ENCODE measurements at places on chromosomes 3 and 15.

GRCh38 chr3:147397875-147398812, 8.2 kb downstream of the ZIC4 start:
- DNase-seq: no peak

DNA sequence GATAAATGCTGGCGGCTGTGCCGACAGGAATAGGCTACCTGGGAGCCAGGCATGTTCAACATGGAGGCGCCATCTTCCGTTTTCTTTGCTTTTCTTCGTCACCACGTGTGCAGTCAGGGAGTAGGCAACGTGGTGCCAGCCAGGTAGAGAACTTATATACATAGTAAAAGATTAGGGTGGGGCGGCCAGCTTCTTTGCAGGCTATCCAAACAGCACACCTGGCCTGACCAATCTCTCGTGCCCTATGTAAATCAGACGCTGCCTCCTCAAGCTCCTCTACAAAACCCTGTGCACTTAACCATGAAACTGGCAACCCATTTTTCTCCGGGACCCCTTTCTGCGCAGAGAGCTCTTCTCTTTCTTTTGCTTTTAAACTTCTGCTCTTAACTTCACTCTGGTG, 28.6 kb upstream of the OR5K4 start:
- DNase-seq: no peak

DNA sequence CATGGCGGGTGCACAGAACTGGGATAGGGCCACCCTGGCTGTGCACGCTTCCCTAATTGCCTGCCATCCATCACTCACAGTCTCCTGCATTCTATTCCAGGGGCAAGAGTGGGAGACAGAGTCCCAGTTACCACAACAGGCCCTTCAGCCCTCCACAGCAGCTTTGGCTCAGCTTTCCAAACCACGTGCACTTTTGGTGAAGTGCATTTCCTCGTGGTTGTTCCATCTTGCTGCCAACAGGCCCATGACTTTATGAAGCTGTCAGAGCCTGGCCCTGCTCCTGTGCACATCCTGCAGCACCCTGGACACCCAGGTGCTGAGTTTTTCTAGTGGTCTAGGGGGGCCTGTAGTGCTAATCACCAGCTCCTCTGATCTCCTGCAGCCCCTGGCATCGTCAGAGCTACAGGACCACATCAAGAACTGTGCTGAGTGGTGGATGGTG, 110.2 kb downstream of the ADCY5 start:
- DNase-seq: no peak

DNA sequence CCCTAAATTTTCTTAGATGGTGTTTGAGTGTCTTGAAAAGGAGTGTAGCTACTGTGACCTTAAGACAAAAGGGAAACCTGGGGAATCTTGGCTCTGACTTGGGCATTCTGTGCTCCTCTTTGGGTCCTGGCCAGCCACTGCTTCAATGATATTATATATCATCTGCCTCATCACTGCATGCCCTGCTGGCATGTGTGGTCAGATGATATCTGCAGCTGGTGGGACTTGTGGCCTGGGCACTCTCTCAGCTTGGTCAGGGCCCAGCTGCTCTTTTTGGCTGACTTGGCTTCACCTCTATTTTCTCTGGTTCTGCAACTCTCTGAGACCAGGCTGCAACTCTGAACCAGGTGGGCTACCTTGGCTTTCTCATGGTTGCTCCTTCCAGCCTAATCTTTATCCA, 446.1 kb upstream of the RARB start:
- DNase-seq: no peak

GRCh38 chr15:29129926-29130325, 139.7 kb downstream of the NSMCE3 start:
- DNase-seq: no peak

GRCh38 chr3:28907616-28908015, 373.3 kb upstream of the RBMS3 start:
- no peak for DNase-seq

DNA sequence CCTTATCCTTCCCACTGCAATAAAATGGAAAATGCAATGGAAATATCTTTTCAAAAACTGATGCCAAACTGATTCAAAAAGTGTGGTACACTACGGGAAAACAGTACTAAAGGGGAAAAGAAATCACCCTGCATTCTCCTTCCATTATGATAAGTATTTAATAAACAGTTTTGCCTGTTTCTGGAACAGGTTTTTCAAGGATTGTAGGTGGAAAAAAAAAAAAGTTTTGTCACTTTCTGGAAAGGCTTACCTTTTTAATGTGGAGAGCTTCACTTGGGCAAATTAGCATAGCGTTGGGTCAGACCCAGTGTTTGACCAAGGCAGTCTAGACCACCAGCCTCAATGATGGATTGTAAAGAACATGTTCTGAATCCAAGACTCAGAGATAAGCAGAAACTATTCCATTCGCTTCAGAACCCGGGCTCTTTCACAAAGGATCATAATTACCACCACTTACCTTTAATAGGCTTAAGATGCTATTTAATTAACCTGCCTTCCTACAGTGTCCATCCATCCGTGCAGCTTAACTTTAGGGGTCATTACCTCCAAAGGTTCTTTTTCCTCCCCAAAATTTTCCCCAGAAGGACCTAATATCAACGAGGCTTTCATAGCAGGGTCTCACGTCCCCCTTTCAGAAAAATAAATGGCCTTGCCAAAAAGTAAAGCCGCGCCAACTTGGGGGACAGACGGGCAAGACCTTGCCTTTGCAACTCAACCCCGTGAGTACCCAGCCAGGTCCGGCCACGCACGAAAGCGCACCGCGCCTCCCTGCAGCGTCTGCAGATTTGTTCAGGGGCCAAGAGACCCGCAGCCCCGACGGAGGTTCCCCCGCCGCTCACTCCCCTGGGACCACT, 1.0 kb downstream of the DCBLD2 start:
- DNase-seq: no peak

DNA sequence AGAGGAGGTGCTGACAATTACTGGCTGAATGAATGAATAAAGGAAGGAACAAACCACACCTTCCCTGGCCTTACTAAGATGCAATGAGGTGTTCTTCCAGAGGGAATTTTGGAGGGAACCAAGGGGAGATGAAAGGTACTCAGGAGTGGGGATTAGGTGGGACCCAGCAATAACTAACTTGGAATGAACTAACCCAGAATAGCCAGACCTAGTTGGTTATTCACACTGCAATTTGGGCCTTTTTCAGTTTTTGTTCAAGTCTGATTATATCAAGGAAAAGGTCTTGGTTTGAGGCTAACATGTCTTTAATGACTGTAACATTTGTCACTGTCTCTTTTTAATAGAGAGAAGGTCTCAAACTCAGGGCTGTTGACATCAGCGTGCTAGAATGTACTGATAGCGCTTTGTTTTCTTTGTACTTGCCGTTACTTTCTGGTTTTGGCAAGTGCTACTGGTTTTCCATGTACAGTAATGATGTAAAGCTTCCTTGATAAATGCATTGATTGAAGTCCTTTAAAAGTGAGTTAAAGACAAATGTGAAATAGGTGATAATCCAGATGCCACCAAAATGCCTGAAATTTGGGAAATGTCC, 3.2 kb upstream of the PLXND1 start:
- DNase-seq: no peak

DNA sequence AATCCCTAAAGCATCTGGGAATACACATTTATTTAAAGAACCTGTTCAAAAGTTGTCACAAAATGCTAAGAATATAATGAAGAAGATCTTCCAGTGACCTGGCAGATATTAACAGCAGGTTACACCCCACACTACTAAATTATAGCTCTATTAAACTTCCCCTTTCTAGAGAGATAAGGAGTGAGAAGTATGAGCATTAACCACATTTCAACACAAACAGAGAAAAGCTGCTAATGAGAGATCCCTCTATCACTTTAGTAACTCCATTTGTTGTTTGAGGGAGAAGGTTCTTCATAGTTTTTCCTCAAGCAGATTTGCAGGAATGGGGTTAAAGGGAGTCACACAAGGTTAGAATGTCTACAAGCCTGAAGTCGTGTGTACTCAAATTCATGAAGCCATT, 3.6 kb downstream of the COL8A1 start:
- DNase-seq: no peak

GRCh38 chr15:70289191-70289955, 191.7 kb upstream of the TLE3 start:
- no peak for DNase-seq

GRCh38 chr15:42533246-42533645, 15.3 kb downstream of the LRRC57 start:
- DNase-seq: no peak

DNA sequence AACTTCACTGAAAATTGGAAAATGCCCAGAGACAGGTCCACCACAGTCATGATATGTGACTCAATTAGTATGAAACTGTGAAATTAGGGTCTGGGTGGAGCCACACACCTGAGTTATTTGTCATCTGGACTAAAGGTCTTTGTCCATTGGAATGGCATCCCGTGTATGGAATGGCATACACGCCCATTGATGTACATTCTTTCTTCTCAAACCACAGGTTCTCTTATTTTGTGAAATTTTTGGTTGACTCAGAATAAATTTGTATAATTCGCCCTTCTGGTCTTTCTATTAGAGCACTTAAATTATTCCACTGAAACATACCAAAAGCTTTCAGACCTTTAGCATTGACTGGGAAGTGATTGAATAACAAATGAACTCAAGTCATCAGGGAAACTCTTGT, 66.8 kb upstream of the UBE2E1 start:
- DNase-seq: no peak

DNA sequence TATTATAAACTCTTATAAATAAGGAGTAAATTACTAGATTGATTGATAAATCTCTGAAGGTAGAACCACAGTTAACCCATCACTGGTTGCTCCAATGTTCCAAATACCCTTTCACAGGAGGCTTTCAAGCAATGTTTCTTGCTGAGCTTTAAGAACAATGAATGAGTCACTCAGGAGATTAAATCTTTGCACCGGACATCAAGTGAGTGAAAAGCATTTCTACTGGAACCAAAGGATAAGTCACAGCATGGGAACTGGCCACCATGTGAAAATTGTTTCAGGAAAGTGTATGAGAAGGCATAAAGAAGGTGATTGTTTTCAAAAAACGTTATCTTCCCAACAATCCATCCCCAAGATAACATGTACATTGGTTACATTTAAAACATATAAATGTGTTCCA, 90.6 kb downstream of the CNTN3 start:
- no peak for DNase-seq

DNA sequence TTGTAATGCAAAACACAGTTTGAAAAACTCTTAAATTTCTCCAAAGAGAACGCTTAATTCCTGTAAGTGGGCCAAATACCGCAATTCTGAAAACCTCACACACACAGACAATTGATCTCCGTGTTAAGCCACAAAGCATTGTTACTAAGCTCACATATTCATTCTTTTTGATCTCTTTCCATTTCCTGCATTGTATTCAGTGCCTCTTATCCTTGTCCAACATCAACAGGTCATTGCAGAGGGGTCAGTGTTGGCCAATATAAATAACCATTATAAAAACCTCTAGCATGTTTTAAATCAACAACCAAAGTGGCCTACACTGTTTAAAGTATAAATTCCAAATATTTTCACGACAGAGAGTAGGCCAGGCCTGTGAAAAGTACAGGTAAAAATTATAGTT, 171.1 kb downstream of the PDZRN3 start:
- no peak for DNase-seq

DNA sequence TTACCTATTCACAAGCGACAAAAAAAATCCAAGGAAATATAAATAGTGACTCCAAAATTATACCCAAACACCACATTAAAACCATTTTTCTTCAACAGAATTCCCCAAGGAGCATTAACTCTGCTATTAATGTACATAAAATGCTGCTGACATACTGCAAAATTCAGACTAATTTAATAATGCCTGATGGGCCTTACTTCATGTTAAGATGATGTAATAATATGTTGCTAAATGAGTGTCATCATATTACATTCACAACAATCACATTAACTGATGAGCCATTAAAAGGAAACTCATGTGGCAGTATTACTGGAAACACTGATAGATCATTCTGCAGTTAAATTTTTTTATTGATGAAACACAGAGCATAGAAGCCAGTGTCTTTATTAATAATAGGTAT, 204.9 kb upstream of the CGNL1 start:
- no peak for DNase-seq

- DNase-seq: no peak
Observed at GRCh38 chr15:35723852-35724251, 177.9 kb upstream of the DPH6 start.

DNA sequence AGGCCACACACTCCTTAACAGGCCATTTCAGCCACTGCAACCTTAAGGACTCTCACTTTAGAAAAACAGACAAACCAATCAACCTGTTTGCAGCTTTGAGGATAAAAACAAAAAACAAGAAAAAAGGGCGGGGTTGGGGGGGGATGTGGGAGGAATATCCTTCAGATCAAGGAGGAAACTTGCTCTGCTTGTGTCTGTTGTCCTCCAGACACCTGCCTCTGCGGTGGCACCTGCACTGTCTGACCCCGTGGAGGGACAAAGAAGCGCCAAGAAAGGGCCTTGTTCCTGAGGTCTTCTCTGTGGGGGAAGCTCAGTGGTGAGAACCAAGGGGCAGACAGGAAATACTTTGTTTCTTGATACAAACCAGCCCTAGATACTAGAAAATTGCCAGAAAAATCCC, 70.5 kb downstream of the POLR2M start:
- DNase-seq: no peak

GRCh38 chr3:78754066-78754743, 1013.6 kb downstream of the ROBO1 start:
- no peak for DNase-seq

DNA sequence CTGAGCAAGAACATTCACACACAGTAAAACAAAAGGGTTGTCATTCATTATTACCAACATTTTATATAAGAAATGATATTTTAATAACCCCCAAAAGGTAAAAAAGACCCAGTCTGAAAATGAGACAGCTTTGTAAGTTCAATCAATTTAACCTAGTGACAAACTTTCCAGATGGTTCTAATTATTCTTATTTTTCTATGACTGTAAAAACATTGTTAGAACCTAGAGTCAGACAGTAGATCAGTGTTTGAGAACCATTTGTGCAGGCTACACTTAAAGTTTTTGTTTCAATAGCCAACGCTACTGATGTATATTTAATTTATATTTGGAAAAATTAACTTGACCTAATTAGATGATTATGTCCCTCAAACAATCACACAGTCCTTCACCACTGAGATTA, 708.4 kb upstream of the CBLB start:
- DNase-seq: no peak

DNA sequence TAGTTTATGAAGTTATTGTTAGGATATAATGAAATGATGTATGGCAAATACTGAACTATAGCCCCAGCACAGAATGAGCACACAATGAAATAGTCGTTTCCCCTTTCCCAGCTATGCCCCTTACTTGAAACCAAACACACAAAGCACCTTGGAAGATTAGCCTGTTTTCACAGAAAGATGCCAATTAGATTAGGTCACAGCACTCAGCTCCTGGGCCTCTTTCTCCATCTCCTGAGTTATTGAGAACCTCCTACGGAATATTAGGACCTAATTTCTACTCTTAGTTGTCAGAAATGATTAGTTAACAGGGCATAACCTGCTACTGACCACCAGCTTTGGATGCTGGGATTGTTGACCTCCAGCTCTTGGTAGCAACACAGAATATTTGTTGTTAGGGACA, 269.4 kb upstream of the ROPN1 start:
- DNase-seq: no peak

DNA sequence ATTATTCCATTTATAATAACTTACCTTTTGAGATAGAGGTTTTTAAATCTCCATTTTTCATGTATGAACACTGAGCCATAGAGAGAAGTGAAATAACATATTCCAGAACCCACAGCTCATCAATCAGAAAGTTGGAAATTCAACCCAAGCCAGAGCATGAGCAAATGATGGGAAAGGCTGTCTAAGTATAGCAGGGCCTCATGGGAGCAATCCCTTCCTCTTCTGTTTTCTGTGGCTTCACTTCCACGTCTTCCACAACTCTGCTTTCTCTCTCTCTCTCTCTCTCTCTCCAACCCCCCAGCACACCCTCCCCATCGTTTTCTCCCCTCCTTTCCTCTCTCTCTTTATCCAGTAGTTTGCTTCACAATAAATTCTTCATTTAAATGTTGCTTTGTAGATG, 14.8 kb upstream of the IL1RAP start:
- no peak for DNase-seq

Measured in HL-60 (cell line).